ENCODE measurements at places on chromosomes 12 and 14.

- no peaks in the 10 kb centered on the region for H3K4me1 ChIP-seq
- no peaks in the 10 kb centered on the region for H3K27me3 ChIP-seq
- no peak for DNase-seq
- H3K36me3 ChIP-seq = no peaks in the 10 kb centered on the region
Measured at GRCh38 chr12:93297536-93297935, 80.2 kb upstream of the NUDT4 start.

GRCh38 chr14:53714495-53715192 is 242.0 kb downstream of the BMP4 start:
- no peak overlapping the region for H3K27ac ChIP-seq
- no peaks in the 10 kb centered on the region for H3K27me3 ChIP-seq
- no peaks in the 10 kb centered on the region for H3K36me3 ChIP-seq
- peaks cover 17% of the 10 kb centered on the region for H3K4me1 ChIP-seq
- DNase-seq = no peak

DNA sequence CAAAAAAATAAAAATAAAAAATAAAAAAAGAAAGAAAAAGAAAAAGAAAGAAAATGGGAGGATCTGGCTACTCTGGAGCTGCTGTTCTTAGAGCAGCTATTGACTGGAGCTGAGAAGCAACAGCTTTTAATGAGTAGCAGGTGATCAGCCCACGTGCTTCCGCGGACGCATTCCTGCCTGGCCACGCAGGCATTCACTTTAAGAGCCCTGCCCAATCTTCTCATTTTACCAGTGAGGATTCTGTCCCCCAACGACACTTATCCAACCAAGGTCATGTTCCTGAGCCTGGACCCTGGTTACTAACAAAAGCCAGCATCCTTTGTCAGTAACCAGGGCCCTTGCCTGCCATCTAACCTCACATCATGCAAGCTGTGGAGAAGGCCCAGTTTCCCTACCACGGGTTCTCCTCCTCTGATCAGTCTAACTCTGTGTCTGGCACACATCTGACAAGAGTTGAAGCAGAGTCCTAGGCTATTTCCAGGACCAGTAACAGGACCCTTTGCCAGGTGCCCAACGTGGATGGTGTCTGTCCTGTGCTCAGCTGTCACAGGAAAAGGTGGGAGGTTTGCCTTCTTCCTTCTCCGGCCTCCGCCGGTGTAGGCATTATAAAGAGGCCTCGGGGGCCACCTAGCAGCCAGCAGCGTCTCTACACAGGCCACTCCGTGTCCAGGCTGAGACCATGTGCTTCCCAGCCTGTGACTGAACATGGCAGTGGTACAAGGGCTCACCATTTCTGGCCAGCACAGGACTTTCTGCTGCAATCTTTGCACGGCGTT is 60.9 kb upstream of the GPATCH2L start:
- no peaks in the 10 kb centered on the region for H3K4me1 ChIP-seq
- H3K27me3 ChIP-seq = 0 out of 2 replicates have a peak, but pooled peaks cover 5% of the 10 kb centered on the region
- no peak overlapping the region for H3K4me3 ChIP-seq
- H3K27ac ChIP-seq = no peak overlapping the region

- H3K4me1 ChIP-seq = peaks cover 8% of the 10 kb centered on the region
- H3K27me3 ChIP-seq = no peaks in the 10 kb centered on the region
- no peak overlapping the region for H3K27ac ChIP-seq
Measured at GRCh38 chr14:50871228-50871627, 625 bp upstream of the ABHD12B start.

DNA sequence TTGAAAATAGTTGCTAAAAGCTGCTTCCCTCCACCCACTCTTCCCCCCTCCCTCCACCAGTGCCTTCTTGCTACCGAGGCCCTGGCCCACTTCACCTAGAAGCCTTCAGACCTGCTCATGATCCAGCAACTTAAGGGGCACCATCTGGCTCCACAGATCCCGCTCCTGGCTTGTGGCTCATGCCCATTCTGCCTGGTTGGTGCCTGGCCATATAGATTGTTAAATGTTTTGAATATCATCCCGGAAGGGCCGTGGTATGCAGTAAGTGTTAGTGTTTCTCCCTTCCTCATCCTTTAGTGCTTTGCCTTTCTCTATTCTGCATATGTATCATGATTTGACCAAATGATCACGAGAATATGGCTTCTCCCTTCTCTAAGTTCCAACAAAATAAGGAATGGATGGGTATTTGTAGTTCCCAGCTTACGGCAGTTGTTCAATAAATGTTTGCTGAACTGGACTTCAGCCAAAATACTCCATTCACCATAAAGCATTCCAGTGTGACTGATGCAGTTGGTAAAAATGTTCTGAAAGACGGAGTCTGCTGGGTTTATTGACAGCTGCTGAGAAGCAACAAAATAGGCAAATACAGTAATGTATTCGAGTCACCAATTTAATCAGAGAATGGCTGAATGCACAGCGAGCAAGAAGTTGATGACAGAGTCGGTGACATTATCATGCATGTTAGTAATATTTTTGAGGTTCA is 30.7 kb downstream of the GRIP1 start:
- DNase-seq = peak; percentile 84
- peaks cover 31% of the 10 kb centered on the region for H3K4me1 ChIP-seq
- no peaks in the 10 kb centered on the region for H3K27me3 ChIP-seq
- H3K4me3 ChIP-seq = no peak overlapping the region

Measured in PC-3 (cell line).